HTR-8/SVneo (cell line): ENCODE measurements at places on chromosomes 4 and X.

GRCh38 chrX:25156323-25156722 is 140.6 kb upstream of the ARX start:
- DNase-seq, result no peak

- no peak for DNase-seq
Observed at GRCh38 chr4:142683503-142683902, 162.6 kb downstream of the INPP4B start.

- DNase-seq, result no peak
Observed at GRCh38 chr4:151627491-151627890, 133.3 kb downstream of the GATB start.

DNA sequence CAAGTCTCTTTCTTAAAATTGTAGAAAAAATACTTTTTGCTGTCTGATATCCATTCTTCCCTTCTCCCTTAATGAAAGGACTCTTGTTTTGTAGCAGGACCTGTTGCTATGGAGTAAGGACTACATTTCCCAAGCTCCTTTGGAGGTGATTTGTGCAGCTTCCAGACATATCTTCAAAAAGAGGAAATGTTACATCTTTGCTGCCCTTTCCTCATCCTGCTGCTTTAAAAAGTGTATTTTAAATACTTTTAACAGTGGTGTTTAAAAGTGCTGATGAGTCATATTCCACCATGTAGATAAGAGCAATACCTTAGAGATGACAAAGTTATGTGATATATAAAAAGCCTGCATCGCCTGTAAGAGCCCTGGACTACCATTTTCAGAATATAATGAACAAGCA is 98.7 kb downstream of the CFAP299 start:
- DNase-seq, result no peak

- DNase-seq, result no peak
Observed at GRCh38 chr4:71132486-71132885, 139.0 kb downstream of the DCK start.

- no peak for DNase-seq
Observed at GRCh38 chr4:106312997-106313522, 2.9 kb downstream of the TBCK start.

- no peak for DNase-seq
Observed at GRCh38 chr4:44804301-44804700, 77.9 kb upstream of the GNPDA2 start.

- no peak for DNase-seq
Observed at GRCh38 chr4:173397604-173398003, 1.3 kb downstream of the SCRG1 start.

- no peak for DNase-seq
Observed at GRCh38 chr4:138487670-138488069, 245.5 kb upstream of the SLC7A11 start.

DNA sequence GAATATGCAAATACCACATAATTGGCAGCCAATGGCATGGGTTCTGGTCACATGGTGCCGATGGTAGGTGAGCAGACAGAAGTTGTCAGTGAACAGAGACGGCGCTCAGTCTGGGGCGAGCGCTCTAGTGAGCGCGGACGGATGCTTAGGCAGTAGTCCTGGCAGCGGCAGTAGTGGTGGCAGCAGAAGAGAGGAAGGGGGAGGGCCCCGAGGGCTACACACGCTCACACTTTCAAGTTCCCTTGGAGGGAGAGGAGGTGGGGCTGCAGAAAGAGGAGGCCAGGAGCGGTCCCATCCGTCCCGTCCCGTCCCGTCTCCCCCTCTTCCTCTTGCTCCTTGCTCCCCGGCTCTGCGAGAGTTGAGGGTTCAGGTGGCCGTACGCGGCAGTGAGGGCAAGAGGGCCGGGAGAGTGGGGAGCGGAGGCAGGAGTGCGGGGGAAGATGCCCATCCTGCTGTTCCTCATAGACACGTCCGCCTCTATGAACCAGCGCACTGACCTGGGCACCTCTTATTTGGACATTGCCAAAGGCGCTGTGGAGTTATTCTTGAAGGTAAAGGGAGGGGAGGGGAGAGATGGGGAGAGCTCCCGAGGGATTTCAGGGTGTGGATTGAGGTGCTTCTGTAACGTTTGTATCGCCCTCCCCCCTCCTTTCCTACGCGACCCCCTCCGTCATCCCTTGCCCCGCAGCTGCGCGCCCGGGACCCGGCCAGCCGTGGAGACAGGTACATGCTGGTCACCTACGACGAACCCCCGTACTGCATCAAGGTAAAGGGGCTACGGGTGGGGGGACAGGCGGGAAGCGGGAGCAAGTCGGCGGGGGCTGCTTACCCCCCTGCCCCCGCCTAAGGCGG is at the start of gene INTS6L:
TSS of gene INTS6L (plus strand) at position 108 of the 852 bp plus-strand sequence. CDS start at position 441, 333 bp downstream.
- peak; percentile 28 for DNase-seq

DNA sequence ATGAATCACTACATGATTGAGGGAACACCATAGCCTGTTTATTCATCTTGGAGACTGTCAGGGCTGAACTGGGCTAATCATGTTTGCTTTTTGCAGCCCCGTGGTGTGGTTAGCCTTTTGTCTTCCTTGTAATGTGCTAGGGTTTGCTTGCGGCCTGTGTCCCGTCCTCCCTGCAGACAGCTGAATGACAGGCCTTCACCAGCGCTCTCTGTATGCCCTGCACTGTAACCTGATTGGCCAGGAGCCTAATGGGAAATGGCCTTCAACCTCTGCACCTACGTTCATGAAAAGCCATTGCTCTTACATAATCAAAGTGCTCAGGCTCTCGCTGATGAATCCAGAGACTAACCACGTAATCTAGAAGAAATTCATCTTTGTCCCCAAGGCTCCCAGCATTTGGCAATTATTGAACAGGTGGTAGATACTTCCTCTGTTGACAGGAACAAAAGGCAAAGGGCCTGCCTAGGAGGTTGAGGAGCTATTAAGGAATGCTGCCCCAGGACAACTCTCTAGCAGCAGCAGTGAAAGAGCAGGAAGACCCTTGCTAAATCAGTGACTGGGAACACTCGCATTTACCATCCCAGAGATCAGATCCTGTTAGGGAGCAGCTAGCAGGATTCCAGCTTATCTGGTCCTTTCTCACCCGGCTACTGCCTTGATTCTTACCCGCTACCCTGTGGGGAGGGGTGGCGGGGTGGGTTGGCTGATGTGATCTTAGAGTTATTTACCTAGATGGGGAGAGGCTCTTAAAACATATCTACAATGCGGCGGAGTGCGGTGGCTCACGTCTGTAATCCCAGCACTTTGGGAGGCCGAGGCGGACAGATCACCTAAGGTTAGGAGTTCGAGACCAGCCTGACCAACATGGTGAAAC is 42.3 kb upstream of the FAT1 start:
- DNase-seq, result no peak

- no peak for DNase-seq
Observed at GRCh38 chrX:23787745-23788118, 4.8 kb downstream of the SAT1 start.

DNA sequence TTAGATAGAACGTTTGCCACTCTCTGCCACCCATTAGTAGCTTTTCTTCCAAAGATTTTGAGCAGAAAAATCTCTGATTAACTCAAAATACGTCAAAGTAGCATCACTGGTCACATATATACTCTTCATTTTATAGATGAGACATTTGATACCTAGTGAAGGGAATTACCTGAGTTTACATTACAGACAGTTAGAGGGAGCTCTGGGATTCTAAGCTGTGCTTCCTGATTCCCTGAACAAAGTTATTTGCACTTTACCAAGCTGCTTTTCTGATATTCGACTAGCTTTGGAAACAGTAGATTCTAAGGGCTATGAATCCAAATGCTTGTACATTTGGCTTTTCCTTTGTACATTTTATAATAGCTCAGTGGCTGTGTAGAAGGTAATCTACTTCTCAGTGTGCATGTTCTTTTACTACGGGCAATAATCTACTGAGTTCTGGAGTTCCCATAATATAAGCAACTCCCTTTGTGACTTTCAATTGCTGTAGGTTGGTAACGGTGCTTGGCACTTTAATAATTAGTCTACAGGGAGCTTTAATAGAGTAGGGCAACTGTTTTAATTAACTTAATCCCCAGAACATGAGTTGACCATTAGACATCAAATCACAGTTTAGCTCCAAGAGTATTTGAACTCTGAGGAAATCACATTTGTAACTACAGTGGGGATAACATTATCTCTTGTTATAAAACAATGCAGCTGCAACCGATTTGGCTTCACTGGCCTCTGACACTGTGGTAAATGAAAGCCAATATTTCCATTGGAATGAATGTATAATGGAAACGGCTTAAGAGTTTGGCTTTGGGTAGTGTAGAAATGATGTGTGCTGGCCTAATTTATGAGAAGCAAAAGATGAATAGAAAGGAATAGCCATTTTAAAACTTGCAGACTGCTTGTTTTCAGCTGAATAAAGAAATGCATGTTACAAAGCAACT is 1602.4 kb downstream of the STIM2 start:
- no peak for DNase-seq

- DNase-seq, result no peak
Observed at GRCh38 chrX:124426288-124427169, 80.2 kb downstream of the SH2D1A start.

DNA sequence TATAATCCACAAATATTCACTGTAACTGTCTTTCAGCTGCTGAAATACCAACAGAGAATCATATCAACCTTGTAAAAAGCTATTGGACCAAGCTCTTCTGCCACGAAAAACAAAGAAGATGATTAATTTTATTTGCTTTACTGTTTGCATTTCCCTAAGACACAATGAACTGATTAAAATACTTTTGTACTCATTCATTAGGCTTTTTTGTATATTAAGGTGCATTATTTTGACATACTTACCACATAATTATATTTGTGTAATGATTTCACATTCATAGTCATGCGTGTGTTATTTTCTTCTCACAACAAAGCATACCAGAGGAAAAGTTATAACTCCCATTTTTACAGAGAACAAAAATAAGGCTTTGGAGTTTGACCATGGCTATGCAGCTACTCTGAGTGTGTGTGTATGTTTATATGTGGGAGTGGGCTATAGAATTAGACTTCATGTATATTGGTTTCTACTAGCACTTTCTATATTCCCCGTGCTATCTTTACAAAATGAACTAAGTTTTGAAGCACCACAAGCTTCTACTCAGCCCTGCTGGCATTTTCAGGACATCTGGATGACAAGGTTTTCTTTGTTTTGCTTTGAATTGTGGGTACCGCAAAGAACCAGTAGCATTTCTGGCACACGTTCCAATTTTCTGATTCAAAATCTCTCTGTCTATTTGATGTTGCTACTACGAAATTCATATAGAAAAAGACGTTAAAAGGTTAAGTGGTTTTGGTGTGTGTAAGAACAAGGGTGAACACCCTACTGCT is 11.0 kb upstream of the FGF5 start:
- DNase-seq, result no peak

DNA sequence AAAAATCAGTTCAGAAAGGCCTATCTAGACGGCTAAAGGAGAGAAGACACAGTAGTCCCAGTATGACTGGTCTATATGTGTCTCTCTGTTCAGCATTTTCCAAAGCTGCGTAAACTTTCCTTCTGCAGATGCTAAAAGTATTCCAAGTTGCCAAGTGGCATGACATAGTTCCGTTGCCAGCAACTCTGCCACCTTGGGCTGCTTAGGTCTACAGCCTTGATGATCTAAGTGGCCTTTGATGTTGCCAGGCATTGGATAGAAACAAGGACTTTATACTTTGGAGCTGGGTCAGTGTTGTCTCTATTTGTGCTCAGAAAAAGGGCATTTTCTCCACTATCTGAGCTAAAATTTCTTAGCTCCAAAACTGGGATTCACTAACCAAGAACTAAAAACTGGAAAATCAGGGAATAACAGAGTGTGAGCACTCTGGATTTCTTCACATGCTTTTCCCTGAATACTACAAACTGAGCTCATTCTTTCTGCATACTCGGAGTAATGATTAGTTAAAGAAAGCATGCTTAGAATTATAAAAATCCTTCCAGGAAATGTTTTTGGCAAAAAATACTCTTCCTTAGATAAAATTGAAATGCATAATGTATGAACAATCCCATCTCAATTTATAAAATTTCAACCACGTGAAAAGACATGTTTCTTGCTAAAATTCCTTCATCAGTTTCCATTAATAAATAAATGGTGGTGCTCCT is 191.4 kb downstream of the ADAMTS3 start:
- DNase-seq, result no peak

GRCh38 chr4:157587681-157588423 is 367.3 kb downstream of the GRIA2 start:
- DNase-seq, result no peak

DNA sequence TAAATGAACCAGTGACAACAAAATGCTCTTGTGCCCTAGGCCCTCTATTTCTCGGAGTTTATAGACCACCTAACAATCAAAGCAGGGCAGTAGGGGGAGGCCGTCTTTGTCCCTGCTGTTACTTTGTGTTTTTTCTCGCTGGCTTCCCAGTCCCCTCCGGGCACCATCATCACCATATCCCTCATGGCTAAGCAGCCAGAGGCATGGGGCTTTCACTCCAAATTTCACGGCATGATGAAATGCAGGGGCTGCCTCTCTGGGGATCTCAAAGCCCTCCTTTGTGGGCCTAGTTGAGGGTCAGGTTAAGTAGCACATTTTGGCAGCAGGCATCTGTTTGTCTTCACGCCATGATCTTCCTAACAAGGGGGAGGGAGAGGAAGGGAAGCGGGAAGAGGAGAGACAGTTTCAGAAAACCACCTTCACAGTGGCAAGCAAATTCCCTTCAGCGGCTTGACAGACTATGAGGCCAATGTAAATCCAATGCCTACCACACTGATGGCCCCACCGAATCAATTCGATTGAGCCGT is 91.9 kb downstream of the ANOS1 start:
- DNase-seq, result no peak

GRCh38 chr4:118032691-118033090 is 1.6 kb upstream of the NDST3 start:
- DNase-seq, result peak; percentile 9

DNA sequence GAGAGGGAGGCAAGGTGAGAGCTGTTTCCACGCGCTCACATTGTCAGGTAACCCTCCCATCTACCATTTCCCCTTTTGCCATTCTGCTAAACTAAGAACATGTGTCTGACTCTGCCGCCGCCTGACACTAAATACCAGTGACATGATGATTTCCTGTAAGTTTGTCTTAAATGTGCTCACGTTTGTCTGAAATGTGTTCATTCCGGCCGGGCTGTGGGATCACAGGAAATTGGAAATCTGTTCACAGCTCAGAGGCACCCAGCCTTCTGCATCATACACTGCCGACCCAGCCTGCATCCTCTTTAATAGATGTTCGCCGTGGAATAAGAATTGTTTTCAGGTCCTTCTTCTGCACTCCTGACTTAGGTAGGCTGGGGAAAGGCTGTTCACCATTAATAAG is 336.2 kb upstream of the PPARGC1A start:
- DNase-seq, result no peak

DNA sequence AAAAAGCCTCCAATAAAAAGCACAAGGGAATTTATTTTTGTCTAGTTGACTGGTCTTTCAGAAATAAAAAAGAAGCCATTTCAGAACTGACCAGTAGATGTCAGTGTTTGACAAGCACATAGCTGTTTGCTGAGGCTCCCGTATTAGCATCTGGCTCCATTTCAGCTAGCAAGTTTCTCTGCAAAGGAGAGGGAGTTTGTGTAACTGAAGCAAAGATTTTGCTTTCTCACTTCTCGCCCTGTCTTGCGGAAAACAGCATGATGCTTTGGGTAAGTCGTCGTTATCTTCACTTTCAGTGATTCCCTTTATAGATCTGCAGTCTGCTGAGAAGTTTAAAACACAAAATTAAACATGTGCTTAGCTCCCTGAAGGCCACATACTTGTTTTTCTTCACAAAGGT is 85.5 kb downstream of the CT47B1 start:
- DNase-seq, result peak; percentile 5

GRCh38 chr4:111068883-111069282 is 446.0 kb upstream of the PITX2 start:
- no peak for DNase-seq

- DNase-seq, result no peak
Observed at GRCh38 chr4:73776321-73776729, 36.0 kb downstream of the CXCL8 start.
